Renal cortical epithelial cell (primary cell): ENCODE measurements at places on chromosomes 3 and 15. TPM values are rescaled to one million over a fixed set of nuclear protein-coding genes. Genes with fewer than 3 reads are reported as not detected.

GRCh38 chr3:12073106-12073505, 68.9 kb downstream of the SYN2 start:
- no peak for DNase-seq

Gene NANOGP8
- total RNA-seq: not detected in 2 replicates

DNA sequence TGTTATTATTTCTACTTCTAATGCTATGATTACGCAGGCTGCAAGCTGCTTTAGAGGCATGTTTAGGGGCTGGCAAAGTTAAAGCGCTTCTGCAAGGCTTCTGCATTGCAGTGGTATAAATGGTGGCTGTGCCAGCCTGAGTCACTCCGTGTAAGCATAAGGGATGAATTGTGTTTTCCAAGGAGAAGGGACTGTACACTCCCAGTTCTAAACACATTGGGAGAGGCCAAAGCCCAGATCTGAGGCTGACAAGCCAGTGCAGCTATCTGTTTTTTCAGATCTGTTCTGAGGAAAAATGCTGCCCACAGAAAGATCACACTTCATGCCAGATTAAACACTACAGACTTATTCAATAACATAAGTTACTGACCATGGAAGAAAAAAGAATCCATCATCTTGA, 83.8 kb downstream of the PRICKLE2 start:
- DNase-seq: no peak

- DNase-seq: no peak
Measured at GRCh38 chr3:23071296-23071695, 131.8 kb upstream of the UBE2E2 start.

GRCh38 chr15:51267051-51267702, 71.2 kb downstream of the CYP19A1 start:
- DNase-seq: no peak

GRCh38 chr3:10822708-10823515, 6.9 kb downstream of the SLC6A11 start:
- no peak for DNase-seq

GRCh38 chr15:43763819-43764446, 12.8 kb downstream of the ELL3 start:
- DNase-seq: no peak

Gene GPR62
- total RNA-seq: not detected in 2 replicates

DNA sequence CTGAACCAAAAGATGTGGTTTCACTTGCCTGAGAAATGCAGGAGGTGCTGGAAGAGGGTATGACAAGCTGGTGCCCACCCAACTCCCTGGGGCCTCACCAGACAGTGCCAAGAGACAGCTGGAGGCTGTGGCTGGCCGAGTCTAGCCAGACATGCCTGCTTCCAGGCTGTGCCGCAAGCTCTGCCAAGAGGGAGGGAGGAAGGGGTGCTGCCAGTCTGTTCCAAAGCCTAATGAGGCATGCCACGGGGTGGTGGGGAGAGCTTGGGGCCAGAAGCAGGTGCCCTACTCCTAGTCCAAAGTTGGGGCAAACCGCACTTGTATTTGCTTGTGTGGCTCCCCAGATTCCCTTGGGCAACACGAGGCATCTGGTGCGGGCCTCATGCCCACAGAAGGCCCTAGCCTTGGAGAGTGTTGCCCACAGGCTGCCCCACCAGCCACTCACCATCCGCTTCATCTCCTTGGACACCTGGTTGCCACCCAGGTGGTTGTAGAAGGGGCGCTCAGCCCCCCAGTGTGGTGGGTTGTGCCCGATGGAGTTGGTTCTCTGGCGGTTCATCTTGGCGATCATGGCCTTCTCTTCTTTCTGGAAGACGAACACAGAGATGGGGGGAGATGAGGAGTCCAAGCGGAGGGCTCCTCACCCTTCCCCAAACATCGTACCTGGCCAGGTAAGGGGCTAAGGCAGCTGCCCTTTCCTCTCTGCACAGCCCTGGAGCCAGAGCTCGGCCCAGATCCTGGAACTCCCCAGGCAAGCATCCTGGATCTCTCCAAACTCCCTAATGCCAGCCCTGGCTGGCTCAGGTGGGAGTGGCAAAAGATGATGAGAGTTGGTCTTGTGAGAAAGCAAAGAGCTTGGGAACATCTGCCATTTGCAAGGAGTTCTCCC, 123.4 kb downstream of the SEC22A start:
- no peak for DNase-seq

DNA sequence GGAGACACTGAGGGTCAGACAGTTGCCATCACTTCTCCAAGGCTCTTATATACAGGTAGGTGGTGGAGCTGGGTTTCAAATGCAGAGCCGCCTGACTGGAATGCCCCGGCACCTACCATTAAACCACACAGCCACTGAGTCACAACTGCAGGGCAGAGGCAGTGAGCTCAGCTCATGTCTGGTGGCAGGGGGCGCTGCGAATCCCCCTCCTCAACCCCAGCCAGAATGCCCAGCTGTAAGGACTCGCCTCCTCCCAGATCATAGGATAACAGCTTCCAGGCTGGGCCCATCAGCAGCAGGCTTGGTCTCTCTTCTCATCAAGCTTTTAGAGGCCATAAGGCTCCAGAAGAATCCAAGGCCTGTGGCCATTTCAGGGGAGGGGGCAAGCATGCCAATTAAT, 26.4 kb downstream of the ADCY5 start:
- no peak for DNase-seq

DNA sequence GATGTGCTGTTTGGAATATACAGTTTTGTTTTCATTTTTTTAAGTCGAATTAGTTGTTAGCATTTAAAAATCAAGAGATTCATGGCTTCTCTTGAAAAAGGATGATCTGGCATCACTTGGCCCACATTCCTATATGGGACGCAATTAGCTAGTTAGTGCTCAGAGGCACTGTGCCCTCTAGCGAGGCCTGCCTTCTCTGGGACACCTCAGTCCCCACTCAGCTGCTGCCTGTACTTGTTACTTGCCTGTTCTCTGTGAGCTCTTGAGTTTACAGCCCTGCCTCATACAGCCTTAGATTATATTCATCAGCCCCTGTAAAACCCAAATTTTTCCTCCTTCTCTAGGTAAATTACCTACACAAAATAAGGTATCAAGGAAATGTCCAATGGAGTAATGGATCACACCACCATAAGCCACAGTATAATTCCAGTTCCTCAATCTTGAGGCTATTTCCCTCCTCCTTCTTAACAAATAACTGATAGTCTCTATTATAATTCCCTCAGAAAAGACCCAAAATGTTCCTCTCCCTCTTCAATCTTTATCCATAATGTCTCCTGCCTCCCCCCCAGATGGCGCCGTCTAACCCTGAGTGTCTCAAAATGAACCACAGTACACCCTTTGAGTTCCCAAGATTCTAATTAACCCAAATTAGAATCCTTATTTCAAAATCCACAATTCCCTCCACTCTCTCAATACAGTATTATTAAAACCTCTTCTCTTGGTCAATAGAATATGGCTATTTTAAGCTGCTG, 2.7 kb downstream of the ZMAT3 start:
- no peak for DNase-seq

Gene CACNA1D
- total RNA-seq: 0.52 and 1.5 TPM in 2 replicates

Gene SLC2A2
- total RNA-seq: 0.35 and 13.0 TPM in 2 replicates

Gene PLSCR5
- total RNA-seq: not detected in 2 replicates

Gene ERICH6
- total RNA-seq: 0.35 TPM in 1 of 2 replicates, not detected in the other

Gene TUBGCP4
- 14.2 and 22.4 TPM in 2 replicates for total RNA-seq

DNA sequence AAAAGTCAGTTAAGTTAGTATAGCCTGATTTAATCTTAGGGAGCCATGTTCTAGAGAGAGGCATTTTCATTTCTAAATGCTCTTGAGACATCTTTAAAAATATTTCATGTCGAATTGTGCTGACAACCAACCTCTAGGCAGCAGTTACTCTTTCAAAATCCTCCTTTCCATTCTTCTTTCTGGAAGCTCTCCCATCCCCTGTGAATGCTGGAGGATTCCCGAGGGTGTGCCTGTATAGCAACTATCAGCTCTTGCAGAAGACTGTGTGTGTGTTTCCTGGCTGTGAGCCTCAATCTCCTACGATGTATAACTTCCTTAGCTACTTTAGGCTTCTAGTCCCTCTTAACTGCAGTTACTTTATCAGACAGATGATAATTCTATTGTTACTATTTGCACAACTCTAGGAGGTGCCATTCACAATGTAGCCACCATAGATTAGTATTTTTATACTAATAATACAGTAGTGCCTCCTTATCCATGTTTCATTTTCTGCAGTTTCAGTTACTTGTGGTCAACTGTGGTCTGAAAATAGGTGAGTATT, 250.3 kb downstream of the EDEM1 start:
- DNase-seq: no peak

GRCh38 chr15:62069551-62069950, 2.8 kb downstream of the C2CD4A start:
- DNase-seq: no peak

Gene TLR9
- not detected in 2 replicates for total RNA-seq

DNA sequence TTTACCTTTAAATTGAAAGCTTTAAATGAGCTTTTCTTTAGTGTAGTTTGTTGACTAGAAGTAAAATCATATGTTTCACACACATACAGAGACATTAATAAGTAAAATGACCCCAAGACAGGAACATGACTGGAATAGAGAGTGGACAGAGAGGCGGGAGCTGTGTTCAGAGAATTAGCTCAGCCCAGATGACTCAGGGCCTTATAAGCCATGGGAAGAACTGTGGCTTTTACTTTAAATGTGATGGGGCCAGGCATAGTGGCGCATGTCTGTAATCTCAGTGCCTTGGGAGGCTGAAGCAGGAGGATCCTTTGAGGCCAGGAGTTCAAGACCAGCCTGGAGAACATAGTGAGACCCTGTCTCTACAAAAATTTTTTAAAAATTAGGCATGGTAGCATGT, 26.7 kb downstream of the SACM1L start:
- DNase-seq: no peak

Gene SLCO3A1
- 1.9 and 7.2 TPM in 2 replicates for total RNA-seq

Gene ARRDC4
- total RNA-seq: 37.9 and 293 TPM in 2 replicates

- peak; percentile 77 for DNase-seq
Measured at GRCh38 chr3:24254649-24255048, 240.0 kb downstream of the THRB start.

Gene TUSC7
- not detected in 2 replicates for total RNA-seq

GRCh38 chr15:67349634-67350033, 95.0 kb downstream of the IQCH start:
- no peak for DNase-seq

Gene SENP8
- total RNA-seq: 2.6 and 5.6 TPM in 2 replicates

DNA sequence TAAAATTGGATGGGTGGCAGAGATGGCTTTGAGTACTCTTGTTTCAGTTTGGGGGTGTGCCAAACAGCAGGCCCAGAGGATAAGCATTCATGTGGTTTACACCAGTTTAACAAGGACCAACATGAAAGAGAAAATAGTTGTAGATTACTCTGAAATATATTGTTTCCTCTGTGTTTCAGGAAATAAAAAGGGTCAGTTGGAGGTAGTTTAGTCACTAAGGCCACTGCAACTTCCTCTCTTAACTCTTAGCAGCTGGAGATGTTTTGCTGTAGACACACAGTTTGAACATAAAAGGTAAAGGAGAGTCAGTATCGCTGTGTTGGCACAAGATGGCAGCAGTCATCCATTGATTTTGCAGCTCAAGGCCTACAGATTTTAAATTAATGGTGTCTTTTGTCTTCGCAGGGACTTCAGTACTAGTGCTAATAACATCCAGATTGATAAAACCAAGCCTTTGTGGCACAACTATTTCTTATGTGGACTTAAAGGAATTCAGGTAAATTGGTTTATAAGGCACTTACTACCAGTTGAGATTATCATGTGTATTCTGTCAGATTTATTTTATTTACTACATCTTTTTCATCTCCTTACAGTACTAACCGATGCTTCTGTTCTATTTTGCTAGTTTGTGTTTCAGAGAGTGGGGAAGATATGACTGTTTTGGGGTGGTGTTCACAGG, 65.5 kb downstream of the GALK2 start:
- DNase-seq: peak; percentile 72

Gene CDCP1
- 55.7 and 58.9 TPM in 2 replicates for total RNA-seq

DNA sequence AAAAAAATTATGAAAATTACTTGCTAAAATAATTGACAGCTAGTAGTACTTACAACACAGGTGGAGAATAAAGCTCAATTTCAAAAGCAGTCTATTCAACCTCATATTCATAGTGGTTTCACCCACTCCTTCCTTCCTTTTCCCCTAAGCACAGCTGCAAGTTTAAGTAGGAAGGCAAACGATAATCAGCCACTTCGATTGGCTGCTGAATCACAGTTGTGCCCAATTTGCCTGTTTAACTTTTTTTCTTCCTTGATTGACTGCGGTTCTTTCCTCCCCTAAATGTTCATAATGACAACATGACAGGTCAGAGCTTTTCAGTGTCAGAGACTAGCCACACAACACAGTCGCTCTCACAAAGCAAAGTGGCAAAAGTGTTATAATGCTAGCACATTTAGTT, 468.0 kb upstream of the GBE1 start:
- no peak for DNase-seq
